ENCODE measurements at places on chromosomes 16 and 17.

DNA sequence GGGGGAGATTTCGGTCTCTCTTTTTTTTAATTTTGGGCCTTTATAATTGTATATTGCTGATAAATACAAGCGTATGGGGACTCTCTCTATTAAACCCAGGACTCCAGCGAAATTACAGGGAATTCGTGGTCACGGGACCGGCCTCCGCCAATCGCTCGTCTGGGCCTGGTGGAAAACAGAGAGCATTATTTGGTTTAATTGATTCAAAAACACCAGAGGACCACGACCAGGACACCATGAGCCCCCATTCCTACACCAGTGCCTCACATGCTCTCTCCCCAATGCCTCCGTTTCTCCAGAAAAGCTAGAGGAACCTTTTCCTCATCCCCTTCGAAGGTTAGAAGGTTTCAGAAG lies at the start of gene HOXB2:
TSS of gene HOXB2 (minus strand) at position 88 of the 354 bp plus-strand sequence. CDS start 198 bp downstream, outside the sequence.
- DNase-seq, result no peak

DNA sequence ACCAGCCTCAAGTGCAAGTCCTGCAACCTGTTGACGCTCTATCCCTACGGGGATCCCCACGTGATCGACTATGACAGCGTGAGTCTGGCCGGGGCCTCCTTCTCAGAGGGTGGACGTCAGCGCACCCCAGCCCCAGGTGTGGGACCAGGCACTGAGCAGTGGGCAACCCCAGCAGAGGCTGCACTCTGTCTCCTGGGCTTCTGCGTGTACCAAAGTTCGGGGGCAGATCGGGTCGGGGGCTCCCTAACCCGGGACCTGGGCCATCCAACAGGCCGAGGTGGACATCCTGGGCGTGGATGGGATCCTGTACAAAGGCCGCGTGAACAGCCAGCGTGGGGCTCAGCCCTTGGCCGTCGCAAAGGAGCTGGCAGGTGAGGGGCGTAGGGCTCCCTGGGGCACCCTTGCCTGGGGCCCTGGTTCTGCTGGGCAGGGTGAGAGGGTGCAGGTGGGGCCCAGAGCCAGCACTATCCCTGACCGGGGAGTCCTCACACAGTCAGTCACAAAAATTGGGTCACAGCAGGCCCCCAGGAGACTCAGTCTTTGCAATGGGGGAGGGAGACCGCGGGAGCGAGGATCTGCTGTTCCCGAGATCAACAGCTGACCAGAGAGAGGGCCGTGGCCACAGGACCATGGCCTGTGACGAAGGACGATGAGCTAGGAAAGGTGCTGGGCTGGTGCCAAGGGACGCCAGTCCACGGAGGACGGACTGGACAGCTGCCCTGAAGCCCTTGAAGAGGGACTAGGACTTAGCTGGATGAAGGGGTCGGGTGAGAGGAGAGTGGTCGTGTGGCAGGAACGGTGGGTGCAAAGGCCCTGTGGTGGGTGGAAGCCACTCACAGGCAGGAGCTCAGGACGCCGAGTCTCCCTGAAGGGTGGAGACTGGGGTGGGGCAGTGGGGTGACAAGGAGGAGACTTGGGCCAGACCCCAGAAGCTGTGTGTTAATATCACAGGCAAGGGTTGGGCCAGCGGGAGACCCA lies 20.0 kb downstream of the UBALD1 start:
- no peak for DNase-seq

- no peak for DNase-seq
Measured at GRCh38 chr17:32483451-32484019, 3.3 kb upstream of the CDK5R1 start.

DNA sequence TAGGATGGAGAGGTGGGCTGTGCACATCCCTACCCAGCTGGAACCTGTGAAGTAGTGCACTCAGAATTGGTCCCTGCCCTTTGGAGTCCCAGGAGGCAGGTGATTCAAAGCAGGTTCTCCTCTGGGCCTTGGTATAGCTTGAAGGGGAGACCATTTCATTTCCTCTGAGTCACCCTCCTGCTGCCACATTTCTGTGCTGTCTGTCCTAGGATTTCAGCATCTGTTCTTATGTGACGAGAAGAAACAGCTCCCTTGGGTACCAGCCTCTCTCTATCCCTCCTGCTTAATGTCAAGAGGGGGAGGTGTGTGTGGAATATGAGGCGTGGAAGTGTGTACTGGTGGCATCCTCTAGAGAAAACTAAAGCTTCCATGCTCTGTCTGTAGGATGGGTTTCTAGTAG lies 5.0 kb upstream of the NFE2L1 start:
- DNase-seq, result no peak

DNA sequence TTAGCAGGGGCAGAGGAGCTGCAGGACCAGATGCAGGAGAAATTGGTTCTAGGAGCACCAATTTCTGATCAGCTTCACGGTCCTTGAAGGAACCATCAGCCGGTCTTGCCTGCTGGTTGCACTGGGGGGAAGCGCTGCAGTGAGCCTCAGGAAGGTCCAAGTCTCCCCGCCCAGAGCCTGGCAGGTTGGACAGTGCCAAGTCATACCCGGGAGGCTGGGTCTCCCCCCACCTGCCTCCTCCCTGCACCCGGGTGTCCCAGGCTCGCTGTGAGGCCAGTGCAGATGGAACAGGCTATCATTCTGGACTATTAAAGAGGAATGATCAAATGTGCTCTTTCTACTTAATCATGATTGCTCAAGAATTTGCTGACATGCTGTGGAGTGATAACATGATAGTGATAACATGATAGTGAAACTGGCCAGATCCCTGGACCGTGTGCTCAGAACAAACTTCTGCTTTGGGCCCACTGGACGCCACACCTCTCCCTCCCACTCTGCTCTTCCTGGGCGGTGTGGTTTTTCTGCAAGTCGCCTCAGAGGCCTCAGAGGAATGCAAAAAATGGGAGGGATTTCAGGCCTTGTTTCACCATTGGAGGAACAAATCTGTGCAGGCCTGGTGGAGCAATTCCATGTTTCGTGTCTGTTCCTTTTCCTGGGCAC lies 236.0 kb downstream of the IRF8 start:
- DNase-seq, result no peak

GRCh38 chr17:50146230-50146926 lies 4.1 kb downstream of the PPP1R9B start:
- no peak for DNase-seq

DNA sequence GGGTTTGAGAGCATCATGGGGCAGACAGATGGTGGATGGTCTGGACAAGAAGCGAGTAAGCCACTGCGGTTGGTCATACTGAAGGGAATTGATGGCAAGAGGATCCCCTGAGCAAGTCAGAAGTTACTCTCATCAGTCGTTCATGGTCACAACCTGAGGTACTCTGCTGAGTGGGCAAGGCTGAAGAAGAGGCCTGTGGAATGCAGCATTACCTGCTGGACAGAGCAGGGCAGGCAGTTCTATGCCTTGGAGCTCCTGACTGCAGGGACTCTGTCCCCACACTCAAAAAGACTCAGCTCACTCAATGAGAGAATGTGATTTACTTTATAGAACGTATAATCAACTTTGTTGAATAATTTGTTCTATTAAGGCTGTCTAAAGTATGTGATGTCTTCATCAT lies 28.3 kb downstream of the ALDH3A2 start:
- no peak for DNase-seq

- DNase-seq, result no peak
Measured at GRCh38 chr16:35552763-35553162, 2093.4 kb downstream of the TP53TG3F start.

GRCh38 chr17:30530346-30531025 lies 53.3 kb downstream of the GOSR1 start:
- DNase-seq, result no peak

DNA sequence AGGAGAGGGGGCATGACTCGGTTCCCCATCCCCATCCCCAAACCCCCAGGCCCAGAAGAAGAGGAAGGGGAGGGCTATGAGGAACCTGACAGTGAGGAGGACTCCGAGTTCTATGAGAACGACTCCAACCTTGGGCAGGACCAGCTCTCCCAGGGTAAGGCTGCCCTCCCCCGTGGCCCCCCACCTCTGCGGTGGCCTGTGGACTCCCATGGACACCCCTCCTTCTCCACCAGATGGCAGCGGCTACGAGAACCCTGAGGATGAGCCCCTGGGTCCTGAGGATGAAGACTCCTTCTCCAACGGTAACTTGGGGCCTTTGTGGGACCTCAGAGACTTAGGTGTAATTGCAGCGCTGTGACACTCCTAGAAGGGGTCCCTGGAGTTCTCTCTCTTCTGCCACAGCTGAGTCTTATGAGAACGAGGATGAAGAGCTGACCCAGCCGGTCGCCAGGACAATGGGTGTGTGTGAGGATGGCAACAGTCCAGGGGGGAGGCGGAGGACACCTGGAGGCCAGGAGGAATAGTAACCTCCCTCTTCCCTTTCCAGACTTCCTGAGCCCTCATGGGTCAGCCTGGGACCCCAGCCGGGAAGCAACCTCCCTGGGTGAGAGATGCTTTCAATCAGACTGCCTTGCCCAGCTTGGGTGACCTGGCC lies 5.6 kb downstream of the CD19 start:
- no peak for DNase-seq

DNA sequence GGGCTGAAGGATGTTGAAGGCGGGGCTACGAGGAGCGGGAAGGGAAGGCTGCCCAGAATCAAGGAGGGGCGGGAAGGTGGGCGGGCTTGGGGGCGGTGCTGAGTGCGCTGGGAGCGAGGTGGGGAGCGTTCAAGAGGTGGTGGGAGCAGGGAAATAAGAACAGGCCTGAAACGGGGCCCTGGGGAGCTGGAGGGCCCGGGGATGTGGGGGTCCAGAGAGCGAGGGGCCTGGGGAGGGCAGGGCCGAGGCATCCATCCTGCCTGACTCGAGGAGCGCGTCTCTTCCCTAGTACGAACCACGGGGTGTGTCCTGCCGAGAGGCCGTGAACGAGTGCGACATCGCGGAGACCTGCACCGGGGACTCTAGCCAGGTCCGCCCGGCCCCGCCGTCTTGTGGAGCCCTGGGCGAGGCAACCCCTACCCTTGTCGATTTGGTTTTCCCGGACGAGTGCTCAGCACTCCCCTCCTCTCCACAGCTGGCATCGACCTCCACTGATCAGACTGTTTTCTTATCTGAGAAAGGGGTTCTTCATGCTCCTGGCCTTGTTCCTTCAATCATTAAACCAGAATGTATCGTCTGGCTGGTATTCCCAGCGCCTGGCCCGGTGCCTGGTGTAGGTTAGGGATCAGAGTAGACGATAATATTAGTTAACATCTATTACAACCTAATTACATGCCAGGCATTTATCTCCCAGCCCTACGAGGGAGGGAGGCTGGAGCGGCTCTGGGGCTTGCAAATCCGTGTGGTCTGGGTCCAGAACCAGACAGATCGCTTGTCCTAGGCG lies 17.2 kb downstream of the ADAM11 start:
- peak; percentile 97 for DNase-seq

DNA sequence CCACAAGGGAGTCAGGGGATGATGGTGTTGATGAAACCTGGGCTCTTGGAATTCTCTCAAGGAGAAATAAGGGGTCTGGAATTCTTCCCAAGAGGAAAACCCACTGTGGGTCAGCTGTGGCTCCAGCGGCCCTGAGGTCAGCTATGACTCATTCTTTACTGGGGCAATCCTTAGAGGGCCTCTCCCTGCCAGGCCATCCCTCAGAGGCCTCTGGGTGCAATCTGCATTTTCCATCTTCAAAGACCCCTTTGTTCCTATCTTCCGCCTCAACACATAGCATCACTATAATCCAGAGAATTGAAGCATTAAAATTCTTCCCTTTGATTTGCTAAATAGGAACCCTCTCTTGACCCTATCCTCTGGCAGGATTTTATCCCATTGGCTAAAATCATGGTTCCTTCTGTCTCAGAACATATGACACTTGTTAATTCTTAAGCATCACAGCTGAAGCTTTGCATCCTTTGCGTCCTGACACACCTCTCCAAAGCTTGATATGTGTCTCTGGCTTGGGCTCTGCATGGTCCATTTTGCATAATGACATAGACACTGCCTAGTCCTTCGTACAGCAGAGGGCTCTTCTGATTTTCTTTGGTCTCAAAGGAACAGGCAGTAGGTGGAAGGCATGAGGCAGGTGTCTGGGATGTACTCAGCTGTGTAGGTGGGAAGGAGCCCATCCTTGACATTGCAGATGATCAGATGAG lies 4.4 kb upstream of the KRT37 start:
- DNase-seq, result no peak

GRCh38 chr16:88759245-88759975 lies 25.6 kb downstream of the PIEZO1 start:
- peak; percentile 36 for DNase-seq

DNA sequence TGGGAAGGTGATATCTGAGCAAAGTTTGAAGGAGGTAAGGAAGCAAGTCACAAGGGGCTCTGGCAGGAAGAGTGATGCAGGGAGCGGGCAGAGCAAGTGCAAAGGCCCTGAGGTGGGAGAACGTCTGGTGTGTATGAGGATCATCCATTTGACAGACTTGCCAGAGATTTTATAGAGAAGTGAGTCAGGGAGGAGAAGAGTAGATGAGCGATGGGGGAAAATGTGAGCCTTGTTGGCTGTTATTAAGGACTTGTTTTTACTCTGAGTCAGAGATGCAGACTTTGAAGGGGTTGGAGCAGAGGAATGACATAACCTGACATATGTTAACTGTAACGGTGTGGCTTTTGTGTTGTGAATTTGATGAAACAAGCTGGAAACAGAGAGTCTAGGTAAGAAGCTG lies 3.5 kb upstream of the CLEC10A start:
- DNase-seq, result no peak

GRCh38 chr16:76182041-76182635 lies 95.1 kb upstream of the CNTNAP4 start:
- DNase-seq, result no peak

GRCh38 chr17:78996781-78997201 lies 12.8 kb downstream of the CANT1 start:
- DNase-seq, result no peak

DNA sequence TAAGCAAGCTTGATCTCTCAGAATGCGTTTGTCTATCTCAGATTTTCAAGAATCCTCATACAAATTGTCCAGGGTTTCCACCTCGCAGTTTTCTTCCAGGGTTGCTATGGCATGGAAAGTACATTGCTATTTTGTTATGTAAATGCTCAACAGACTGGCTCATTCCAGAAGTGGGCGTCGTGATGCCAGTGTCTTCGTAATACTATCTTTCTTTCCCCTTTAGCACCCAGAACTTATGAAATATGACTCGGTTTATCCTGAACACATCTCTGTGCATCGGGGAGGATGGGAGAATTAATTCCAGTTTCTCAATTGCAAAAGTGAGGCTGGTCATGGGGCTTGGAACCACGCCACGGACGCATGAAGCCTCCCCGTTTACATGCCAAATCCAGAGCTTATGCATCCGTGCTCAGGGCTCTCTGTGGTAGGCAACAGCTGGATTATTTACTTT lies 405.0 kb downstream of the WWOX start:
- no peak for DNase-seq

DNA sequence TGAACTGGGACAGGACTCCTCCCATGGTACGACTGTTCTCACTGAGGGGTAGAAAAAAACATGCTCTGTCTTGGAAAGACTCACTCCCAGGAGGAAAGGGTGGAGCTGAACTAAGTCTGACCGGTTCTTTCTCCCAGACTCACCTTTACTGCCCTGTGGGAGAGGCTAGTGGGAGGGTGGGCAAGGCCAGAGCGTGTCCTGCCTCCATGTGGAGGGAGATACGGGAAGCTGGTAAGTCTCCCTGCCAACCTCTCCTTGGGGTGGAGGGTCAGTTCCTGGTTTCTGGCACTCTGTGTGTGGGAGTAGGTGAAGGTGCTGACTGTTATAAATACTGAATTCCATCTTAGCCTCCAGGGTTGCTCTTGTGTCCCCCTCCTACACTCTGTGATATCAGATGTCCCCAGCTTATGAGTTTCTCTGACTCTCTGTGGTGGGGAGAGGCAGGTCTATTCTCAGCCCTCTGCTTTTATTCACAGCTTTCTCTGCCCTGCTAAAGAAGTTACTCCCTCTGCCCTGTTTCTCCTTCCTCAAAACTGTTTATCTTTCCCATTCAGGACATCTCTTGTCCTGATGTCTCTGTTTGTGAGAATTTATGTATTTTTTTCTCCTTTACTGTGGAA lies 26.9 kb upstream of the FAM20A start:
- DNase-seq, result no peak

All from T-helper 1 cell (primary cell).